ENCODE measurements at places on chromosomes 13 and 19.

- no peak for DNase-seq
Measured at GRCh38 chr19:42422092-42422900, 4.9 kb downstream of the LIPE start.

- no peak for DNase-seq
Measured at GRCh38 chr19:4144666-4145249, 8.7 kb upstream of the CREB3L3 start.

- DNase-seq = no peak
Measured at GRCh38 chr19:7975037-7975436, 30.4 kb downstream of the ELAVL1 start.

GRCh38 chr19:18202778-18203407 is 949 bp downstream of the RAB3A start:
- no peak for DNase-seq

DNA sequence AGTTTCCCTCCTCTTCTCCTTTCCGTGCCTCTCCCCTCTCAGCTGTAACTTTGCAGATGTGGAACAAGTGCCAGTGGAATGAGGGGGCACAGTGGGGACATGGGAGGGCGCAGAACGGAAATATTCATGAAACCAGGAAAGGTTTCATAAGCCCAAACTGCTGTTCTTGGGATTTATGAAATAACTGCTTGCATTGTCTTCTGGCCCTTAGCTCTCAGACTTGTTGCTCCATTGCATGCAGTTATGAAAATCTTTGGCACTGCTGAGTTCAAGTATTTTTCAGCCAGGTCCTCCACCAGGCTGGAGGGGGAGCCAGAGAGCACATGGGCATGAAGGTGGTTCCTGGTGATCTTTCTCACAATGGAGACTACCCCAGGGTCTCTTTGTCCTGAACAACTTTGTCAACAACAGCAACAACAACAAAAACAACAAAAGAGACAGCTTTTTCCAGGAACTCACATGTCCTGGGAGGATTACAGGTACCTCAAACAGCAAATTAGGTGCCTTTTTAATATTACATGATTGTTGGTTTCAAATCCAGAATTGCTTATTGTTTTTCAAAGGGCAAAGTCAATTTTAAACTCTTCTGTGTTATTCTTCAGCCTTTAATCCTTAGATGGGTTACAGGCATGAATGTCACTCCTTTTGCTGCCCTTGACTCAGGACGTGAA is 1.5 kb downstream of the RGCC start:
- no peak for DNase-seq

DNA sequence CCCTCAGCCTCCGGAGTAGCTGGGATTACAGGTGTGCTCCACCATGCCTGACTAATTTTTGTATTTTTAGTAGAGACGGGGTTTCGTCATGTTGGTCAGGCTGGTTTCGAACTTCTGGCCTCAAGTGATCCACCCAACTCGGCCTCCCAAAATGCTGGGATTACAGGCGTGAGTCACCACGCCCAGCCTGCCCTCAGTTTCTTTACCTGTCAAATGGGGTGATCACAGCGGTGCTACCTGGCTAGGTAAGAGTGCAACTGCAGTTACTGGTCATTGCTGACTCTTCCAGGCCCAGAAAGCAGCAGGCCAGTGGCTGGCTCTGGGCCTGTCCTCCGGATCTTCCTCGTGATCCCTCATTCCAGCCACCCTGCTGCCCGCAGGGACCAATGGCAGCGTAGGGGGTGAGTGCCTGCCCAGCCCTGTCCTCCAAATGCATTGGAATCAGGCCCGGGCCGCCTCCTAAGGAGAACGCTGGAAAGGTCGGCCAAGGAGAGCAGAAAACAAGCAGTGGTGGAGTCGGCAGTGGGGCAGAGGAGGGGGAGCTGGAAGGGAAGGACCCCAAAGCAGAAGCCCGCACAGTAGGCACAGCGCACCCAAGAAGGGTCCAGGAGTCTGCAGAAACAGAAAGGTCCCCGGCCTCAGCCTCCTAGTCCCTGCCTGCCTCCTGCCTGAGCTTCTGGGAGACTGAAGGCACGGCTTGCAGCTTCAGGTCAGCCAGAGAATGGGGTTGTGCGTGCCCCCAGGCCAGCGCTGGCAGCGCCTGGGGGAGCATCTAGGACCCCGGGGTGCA is 1.8 kb upstream of the SLC27A1 start:
- DNase-seq = no peak

DNA sequence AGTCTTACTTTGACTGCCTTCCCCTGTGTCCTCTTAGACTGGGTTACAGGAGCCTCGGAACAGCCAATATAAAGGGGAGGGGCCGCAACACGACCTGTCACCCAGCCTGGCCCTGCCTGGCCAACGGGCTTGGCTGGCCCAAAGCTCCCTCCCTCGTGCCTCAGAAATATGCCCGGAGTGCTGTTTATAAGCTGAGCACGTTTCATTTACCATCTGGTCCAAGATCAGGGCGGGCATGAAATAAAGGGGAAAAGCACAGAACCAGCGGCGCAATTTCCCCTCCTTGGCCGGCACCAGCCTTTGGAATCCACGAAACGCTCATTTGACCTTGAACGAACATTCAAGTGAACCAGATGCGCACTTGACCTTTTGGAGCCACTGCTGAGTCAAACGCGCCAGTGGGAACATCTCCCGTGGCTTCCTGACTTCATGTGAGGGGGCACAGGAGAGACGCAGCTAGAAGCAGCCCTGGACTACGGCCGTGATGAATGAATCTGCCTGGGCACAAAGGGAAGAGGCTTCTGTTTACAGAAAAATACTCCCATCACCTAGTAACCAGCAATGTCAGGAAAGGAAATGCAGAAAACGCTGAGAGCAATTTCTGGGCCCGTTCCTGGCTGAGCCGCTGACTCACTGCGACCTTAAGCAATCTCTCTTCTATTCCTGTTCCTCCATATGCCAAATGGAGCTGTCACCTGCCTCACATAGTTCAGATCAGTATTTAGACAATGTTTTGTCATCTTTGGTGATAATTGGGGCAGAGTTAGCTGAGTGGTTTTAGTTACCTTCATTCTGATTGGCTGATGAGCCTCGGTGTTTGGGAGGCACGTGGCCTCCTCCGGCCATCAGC is 53.3 kb downstream of the RFX2 start:
- DNase-seq = no peak

Data from stimulated activated CD8-positive, alpha-beta memory T cell treated with anti-CD3 and anti-CD28 coated beads, Interleukin-4, amount 100 ng/mL, for 1 hour (primary cell).